ENCODE measurements at places on chromosomes 12 and 14.
A peak's percentile ranks its signal among the peaks of the same experiment; 100 is the strongest.

GRCh38 chr14:75254381-75254822, 24.2 kb upstream of the FOS start:
- DNase-seq, result no peak

- no peak for DNase-seq
Observed at GRCh38 chr12:43162138-43162537, 389.9 kb downstream of the ADAMTS20 start.

- no peak for DNase-seq
Observed at GRCh38 chr14:85634205-85634604, 104.3 kb downstream of the FLRT2 start.

DNA sequence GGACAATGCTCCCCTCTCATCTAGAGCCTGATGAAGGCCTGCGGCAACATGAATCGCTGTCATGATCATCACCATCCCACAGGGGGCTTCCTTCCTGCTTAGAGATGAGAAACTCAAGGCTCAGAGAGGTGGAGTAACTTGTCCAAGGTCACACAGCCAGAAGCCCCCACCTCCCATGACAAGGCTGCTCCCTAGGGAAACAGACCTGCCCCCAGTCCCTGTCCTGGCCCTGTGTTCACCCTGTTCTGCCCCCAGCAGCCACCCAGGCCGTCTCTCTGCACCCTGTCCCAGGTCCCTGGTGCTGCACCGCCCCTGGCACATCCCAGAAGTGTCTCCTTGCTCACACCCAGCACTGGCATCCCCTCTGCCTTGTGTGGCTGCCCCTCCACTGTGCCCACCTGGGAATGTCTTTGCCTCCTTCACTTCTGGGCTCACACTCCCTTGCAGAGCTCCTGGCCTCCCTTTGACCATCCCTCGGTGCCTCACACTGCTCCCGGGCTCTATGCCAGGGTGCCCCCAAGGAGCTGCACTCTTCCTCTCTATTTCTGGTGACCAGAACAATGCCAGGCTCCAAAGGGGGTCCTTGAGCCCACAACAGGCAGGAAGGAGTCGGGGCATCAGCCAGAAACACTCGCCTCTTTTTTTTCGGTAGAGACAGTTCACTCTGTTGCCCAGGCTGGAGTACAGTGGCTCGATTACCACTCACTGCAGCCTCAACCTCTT, 70.5 kb downstream of the BCL11B start:
- DNase-seq, result no peak

DNA sequence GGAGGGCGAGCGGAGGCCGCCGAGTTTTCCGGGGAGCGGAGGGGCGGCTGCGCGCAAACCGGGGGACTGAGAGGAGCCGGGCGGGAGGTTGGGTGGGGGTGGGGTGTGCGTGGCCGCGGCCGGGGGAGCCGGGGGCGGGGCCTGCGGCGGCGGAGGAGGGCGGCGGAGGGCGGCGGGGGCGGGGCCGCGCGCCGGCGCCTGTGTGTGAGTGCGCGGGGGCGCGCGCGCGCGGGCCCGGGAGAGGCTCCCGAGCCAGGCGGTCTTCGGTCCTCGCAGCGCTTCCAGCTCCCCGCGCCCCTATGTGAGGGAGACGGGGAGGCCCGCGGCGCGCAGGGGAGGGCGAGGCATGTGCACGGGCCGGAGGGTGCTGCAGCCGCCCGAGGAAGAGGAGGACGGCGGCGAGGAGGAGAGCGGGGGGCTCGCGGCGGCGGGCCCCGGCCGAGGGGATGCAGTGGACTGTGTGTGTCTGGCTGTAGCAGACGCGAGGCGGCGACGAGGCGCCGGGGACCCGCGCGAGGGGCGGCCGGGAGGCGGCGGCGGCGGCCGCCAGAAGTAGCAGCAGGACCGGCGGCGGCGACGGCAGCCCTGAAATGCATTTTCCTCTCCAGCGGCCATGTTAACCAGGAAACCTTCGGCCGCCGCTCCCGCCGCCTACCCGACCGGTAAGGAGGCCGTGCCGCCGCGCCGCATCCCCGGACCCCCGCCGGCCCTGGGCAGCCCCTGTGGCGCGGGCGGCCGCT, at the start of gene DYRK2:
Gene DYRK2, plus strand, starts transcription at position 225 of the 740 bp plus-strand sequence. Its CDS starts 389 bp downstream, at position 614.
- peak; percentile 64 for DNase-seq

DNA sequence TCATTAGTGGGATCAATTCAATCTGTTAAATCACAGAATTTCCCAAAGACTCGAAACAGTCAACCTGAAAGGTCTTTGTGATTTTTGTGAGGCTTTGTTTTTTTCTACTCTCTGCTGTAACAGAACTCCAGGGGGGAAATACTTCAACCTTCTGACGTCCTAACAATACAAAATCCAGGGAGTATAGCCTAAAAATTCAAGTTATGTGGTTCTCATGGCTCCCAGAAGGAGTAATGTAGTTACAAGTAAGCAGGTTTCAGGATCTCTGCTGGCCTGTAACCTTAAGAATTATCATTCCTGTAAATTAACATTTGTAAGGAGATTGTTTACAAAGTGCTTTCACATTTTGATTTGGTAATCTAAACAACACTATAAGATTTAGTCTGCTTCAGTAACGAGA, 39.9 kb downstream of the VEZT start:
- no peak for DNase-seq

GRCh38 chr12:91111366-91112325, at the start of gene LUM:
LUM (minus strand) TSS chr12:91111494; CDS start chr12:91108979, 2,515 bp downstream.
- DNase-seq, result no peak

GRCh38 chr14:87489196-87489819, 503.7 kb downstream of the GALC start:
- no peak for DNase-seq

Measured in stimulated activated CD8-positive, alpha-beta memory T cell treated with anti-CD3 and anti-CD28 coated beads, Interleukin-7, amount 100 ng/mL, for 1 hour (primary cell).